ENCODE measurements at places on chromosomes 5 and 9.

DNA sequence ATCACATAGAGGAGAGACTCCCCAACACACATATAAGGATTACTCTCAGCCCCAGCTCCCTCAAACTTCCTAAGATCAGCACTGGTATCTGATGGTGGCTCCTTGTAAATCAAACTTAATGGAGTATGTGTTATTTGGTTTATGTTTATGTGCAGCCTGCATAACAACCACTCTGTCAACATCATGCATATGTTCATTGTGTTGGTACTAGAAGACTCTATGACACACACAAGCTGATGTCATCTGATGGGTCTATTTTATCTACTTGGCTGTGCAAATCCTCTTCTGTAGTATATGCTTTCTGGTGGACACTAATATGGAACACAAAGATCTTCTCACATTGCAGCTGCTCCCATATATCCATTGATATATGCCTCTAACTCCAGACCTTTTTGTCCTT is 134.0 kb upstream of the FAM174A start:
- DNase-seq: no peak

DNA sequence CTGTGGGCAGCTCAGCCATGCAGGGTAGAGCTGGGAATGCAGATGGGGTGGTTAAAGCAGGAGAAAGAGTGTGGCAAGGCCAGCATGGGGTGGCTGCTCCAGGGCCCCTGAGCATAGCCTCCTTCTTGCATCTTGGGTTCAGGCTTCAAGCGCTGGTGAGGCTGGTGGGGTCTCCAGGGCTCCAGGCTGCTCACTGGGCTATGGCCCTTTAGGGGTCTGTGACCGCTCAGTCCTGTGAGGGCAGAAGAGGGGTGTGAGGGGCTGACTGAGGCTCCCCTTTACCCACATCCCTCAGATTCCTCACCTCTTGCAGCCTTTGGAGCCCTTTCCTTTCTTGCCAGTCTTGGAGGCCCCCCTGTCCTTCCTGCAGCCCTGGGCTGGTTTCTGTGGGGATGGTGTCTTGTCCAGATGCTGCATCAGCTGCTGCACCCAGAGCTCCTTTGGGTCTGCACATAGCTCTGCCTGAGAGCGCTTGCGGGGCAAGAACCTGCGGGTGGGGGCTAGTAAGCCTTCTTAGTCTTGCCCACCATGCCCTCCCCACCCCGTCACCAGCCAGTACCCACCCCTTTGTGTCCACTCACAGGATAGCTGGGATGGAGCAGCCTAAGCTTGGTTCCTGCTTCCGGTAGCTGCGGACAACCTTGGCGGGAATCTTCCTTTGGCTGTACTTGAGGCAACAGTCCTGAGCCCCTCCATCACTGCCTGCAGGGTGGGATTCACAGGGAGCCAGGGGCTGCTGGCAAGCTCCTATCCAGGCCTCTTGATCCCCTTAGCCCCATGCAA is 549 bp downstream of the CCL21 start:
- no peak for DNase-seq

DNA sequence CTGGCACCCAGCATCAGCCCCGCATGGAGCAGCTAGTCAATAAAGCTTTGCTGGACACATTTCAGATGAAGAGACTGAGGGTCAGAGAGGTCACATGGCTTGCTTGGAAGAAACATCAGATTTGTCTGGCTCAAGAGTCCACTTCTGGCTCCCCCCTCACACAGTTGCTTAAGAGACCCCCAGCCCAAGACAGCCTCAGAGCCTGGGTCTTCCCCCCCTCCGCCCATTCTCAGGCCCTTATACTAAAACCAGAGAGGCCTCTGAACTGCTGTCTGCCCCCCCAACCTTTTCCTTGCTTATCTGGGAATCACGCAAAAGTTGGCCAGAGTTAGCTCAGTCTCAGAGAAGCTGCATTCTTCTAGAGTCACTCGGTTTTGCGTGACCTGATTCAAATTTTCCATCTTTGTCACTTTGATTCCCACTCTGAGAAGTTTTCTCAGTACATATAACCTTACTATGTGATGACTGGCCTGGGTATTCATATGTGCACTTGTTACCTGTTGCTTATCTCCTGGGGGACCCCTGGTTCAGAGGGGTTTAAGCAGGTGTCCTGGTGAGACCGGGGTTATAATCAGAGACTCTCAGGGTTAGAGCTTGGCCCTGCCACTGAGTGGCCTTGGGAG is 145.4 kb upstream of the IER5L start:
- no peak for DNase-seq

- DNase-seq: no peak
Observed at GRCh38 chr5:74625742-74626241, 14.7 kb downstream of the ENC1 start.

DNA sequence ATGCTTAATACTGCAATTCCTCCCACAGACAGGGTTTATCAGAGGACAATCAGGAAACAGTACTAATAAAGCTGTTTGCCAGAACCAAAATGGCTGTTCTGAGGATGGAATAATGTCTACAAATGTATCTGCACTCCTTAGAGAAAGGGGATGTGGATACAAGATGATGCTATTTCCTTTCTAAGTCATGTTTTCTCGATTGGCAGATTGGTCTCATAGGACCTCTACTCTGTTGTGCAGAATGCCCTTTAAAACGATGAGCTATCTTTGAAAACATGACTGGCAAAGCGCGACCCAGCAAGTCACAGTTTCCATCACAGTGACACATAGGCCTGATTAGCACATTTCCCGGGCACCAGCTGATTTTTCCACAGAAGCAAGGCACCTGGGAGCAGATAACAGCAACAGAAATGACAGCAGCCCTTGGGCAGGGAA is 54.0 kb downstream of the AOPEP start:
- no peak for DNase-seq

GRCh38 chr9:71681104-71681707 is 87.1 kb downstream of the CEMIP2 start:
- no peak for DNase-seq

DNA sequence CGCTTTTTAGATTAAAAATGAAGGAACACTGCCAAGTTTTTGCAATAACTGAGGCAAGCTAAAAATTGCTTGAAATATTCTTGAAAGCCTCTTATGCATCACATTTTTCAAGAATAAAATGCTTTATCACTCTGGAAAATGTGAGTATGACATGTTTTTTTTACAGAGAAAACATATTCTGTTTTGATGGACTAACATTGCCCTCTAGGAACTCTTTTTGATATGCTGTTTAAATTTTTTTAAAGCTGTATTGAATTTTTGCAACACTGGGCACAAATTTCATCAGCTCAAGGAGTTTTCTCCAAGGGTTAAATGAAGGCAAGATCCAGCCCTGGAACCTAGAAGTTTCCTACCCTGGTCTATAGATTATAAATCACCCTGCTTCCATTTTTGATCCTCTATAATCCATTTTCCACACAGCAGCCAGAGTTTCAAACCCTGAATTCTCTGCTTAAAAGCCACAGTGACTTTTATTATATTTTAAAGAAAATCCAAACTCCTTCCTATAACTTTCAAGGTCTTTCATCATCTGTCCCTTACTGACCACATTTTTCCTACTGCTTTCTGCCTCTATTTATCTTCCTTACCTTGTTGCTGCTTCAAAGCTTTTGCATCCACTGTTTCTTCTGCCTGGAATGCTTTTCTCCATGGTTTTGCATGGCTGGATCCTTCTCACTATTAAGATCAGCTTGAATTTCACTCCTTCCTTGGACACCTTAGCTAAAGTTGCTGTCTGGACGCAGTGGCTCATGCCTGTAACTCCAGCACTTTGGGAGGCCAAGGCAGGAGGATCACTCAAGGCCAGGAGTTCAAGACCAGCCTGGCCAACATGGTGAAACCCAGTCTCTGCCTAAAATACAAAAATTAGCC is 60.9 kb downstream of the IL31RA start:
- DNase-seq: no peak

GRCh38 chr9:126204197-126204596 is 122.4 kb upstream of the MVB12B start:
- DNase-seq: no peak

DNA sequence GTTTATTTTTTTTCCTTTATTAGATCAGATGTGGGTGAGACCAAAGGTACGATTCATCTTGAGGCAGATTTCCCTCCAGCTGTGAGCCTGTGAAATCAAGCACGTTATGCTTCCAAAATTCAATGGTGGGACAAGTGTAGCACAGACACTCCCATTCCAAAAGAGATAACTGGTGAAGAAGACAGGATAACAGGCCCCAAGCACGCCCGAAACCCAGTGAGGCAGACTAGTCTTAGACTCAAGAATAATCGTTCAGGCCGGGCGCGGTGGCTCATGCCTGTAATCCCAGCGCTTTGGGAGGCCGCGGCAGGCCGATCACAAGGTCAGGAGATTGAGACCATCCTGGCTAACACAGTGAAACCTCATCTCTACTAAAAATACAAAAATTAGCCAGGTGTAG is 36.8 kb upstream of the COL5A1 start:
- no peak for DNase-seq

- DNase-seq: no peak
Observed at GRCh38 chr9:14080959-14081542, 232.9 kb downstream of the NFIB start.

DNA sequence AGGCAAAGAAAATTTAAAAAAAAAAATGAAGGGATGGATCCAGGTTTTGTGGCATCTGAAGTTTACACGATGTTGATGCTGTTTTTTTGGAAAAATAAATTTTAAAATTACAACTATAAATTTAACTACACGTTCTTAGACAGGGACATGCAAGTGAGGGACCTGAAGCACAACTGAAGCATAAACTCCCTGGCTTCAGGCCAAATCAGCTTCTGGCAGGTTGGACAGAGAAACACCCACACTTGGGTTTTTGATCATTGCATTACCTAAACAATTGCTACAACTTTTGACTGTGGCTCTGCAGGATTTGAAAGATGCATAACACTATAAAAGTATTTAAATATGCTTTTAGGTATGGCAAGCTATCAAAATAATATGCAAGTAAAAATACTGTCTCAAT is 1318.3 kb upstream of the DMAC1 start:
- no peak for DNase-seq

All from T-helper 22 cell (primary cell).